ENCODE measurements at places on chromosomes 5 and 9.

- H3K4me3 ChIP-seq = no peak overlapping the region
- no peaks in the 10 kb centered on the region for H3K27me3 ChIP-seq
- no peak overlapping the region for H3K27ac ChIP-seq
- H3K36me3 ChIP-seq = no peaks in the 10 kb centered on the region
Observed at GRCh38 chr5:133841831-133842750, 126.3 kb downstream of the C5orf15 start.

GRCh38 chr9:11946531-11946930 is 746.7 kb upstream of the TYRP1 start:
- no peaks in the 10 kb centered on the region for H3K36me3 ChIP-seq
- DNase-seq = no peak
- no peaks in the 10 kb centered on the region for H3K27me3 ChIP-seq
- H3K4me3 ChIP-seq = no peak overlapping the region

GRCh38 chr9:137280474-137281344 is 3.2 kb downstream of the TOR4A start:
- H3K27ac ChIP-seq = no peak overlapping the region
- H3K4me3 ChIP-seq = no peak overlapping the region
- H3K27me3 ChIP-seq = no peaks in the 10 kb centered on the region
- H3K4me1 ChIP-seq = peaks cover 66% of the 10 kb centered on the region

- H3K36me3 ChIP-seq = no peaks in the 10 kb centered on the region
- no peaks in the 10 kb centered on the region for H3K4me1 ChIP-seq
- no peaks in the 10 kb centered on the region for H3K27me3 ChIP-seq
- no peak overlapping the region for H3K27ac ChIP-seq
- DNase-seq = no peak
Observed at GRCh38 chr5:109589986-109590385, 99.7 kb upstream of the MAN2A1 start.

Data from stomach (tissue), 19 donors.